ENCODE measurements at places on chromosomes 12 and 14.

DNA sequence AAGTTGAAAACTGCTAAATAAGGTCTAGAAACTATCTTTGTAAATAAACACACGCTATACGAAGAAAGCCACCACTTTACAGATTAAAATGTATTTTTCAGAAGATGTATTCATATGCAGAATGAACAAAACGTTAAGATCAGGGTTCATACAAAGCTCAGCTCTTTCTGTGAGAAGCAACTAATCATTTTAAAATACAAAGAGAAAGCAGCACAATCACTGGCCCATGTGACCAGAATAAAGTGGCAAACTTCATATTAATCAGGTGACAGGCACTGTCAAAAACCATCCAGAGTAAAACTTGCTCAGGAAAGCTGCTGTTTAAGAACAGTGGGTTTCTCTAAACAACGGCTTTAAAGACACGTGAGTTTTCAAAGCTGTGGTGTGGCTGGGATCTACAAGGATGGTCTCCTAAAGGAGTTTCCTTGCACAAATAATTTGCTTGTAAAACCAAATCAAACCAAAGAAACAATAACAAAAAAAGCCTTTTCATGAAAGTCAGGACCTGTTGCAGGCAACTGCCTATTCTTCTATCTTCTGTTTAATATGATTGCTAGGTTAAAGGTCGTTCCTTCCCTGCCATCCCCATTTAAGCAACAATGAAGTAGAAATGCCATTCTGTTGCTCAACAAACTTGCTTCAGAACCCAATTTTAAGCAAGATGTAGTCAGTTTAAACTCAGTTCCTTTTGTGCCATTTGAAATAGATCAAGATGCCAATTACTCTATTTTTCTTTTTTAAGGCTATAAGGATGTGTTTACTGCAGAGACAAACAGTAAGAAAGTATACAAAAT lies 22.3 kb downstream of the SEL1L start:
- no peak for DNase-seq

- no peak for DNase-seq
These were observed 161.0 kb upstream of the CRY1 start for GRCh38 chr12:107254258-107254856.

- DNase-seq: no peak
These were observed 40.3 kb upstream of the RGS6 start for GRCh38 chr14:71891970-71892369.

- DNase-seq: no peak
These were observed 35.8 kb downstream of the FBXO33 start for GRCh38 chr14:39396448-39396847.

GRCh38 chr12:66804563-66804974 lies 125.7 kb upstream of the GRIP1 start:
- DNase-seq: no peak

DNA sequence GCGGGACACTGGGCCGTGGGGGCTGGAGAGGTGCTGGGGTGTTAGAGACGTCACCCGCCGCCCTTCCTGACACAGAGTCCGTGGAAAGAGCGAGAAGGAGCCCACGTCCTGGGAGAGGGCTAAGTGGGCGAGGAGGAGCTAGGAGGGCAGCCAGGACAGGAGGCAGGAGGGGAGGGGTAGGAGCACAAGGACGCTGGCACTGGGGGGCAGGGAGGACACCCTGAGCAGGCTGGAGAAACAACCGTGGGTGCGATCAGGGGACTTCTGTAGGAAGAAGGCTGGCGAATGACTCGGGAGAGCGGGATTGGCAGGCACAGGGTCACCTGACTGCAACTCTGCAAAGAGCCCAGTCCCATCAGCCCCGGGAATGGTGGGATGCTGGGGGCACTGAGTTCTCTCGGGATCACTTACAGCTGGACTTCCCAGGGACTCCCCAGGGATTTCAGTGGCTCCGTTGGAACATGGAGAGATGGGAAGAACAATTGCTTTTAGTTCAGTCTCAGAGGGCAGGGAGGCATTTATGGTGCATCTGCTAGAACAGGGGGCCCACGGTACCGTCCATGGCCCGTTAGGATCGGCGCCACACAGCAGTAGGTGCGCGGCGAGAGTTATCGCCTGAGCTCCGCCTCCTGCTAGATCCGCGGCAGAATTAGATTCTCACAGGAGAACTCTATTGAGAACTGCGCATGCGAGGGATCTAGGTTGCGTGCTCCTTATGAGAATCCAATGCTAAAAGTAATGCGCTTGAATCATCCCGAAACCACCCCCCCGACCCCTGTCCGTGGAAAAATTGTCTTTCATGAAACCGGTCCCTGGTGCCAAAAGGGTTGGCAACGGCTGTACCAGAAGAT lies 24.3 kb downstream of the UBR7 start:
- peak; percentile 9 for DNase-seq

- no peak for DNase-seq
These were observed 958.9 kb downstream of the LRFN5 start for GRCh38 chr14:42565556-42565955.

DNA sequence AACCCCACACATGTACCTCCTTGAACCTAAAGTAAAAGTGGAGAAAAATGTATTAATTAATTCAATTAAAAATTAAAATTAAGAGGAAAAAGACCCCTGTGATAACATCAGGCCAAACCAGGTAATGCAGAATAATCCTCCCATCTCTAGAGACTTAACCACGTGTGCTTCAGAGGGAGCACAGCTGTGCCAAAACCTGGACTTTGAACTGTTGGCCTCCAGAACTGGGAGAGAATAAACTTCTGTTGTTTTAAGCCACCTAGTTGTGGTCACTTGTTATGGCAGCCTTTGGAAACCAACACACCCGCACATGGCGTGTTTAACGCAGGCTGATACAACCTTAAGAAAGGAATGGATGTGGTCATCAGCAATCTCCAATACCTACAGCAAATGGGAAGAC lies 23.8 kb downstream of the OAS2 start:
- DNase-seq: no peak

DNA sequence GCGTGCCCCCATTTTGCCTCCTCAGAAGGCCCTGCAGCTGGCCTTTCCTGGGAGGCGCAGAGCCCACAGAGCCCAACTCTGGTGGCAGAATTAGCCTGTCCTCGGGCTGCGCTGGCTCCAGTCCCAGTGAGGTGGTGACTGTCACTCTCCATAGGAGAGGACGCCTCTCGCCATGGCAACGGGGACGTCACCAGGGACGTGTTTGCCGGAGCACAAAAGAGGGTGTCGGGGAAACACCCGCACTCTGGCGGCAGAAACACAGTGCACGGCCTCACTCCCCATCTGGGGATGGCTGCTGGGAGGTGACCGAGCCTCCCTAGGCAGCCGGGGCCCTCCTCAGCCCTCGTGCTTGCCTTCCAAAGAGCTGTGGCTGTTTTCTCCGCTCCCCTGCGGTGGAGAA lies 50.2 kb upstream of the NCOR2 start:
- DNase-seq: no peak

- no peak for DNase-seq
These were observed 48.9 kb upstream of the RIN3 start for GRCh38 chr14:92464716-92465115.

DNA sequence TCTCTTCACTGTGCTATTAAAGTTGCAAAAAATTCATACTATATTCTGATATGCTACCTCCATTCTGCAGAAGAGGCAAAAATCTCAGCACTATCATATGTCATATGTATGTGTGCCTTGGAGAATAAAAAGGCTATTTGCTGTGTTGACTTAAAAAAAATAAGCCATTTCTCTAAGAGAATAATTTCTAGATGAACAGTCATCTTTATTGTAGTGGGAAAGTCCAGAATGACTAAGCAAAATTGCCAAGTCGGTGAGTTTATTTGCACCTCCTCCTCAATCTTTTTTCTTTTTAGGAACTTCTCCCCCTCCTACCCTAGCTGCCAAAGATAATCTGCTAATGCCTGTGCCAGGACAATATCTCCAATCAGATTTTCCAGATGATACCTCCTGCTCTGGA lies 353.8 kb upstream of the FAR2 start:
- DNase-seq: no peak

DNA sequence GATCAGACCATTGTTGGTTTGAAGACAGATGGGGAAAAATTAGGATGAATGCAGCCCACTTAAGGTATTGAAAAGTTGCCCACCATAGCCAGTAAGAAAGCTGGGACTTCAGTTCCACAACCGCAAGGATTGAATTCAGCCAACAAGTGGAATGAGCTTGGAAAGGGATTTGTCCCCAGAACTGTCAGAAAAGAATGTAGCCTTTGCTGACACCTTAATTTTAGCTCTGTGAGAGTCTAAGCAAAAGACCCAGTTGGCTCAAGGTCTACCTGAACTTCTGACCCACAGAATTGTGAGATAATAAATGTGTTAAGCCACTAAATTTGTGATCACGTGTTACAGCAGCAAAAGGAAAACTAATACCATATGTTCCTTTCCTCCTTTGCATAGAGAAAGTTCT lies 29.4 kb downstream of the PPFIA2 start:
- no peak for DNase-seq

- no peak for DNase-seq
These were observed 7.8 kb downstream of the ZFP36L1 start for GRCh38 chr14:68784978-68785533.

DNA sequence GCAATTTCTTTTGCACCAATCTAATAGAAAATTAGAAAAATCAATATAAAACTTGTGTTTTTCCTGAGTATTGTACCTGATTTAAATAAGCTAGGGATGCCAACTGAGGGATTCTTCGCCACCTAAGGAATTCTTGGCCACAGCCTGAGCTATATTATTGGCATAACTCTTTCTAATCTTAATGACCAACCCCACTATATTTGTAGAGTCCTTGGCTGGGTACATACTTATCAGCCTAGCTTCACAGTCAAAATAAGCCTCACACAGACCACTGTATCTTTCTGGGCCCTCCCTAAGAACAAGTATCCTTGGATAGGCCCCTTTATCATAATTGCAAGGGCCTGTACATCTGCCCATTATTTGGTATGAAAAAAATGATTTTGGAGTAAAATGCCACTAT lies 247.1 kb downstream of the DUSP6 start:
- no peak for DNase-seq

GRCh38 chr12:116766285-116766684 lies 28.2 kb downstream of the RNFT2 start:
- no peak for DNase-seq

GRCh38 chr12:101925935-101926334 lies 48.6 kb downstream of the DRAM1 start:
- DNase-seq: no peak

DNA sequence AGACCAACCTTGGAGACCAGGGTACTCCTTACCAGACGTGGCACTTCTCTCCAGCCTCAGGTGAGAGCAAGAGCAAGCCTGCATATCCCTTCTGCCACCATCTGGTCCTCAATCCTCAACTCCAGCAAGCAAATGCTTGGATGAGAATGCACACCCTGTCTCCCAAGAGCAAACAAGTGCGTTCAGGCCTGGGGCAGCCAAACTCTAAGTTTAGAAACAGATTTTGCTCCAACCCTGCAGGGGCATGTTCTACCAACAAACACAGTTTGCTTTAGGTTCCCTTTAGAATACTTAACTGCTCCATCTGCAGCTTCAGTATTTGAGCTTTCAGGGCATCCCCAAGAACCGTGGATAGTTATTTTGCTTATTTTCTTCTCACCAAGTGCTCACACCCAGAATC lies 55.9 kb upstream of the FICD start:
- no peak for DNase-seq

GRCh38 chr14:81802341-81802740 lies 268.7 kb upstream of the SEL1L start:
- DNase-seq: no peak
